IMR-90 (cell line): ENCODE measurements at places on chromosomes 12 and 14.

GRCh38 chr12:94623161-94623920, 27.0 kb downstream of the TMCC3 start:
- no peak for DNase-seq

- peak; percentile 28 for DNase-seq
Observed at GRCh38 chr12:13033476-13033875, 10.7 kb upstream of the FAM234B start.

DNA sequence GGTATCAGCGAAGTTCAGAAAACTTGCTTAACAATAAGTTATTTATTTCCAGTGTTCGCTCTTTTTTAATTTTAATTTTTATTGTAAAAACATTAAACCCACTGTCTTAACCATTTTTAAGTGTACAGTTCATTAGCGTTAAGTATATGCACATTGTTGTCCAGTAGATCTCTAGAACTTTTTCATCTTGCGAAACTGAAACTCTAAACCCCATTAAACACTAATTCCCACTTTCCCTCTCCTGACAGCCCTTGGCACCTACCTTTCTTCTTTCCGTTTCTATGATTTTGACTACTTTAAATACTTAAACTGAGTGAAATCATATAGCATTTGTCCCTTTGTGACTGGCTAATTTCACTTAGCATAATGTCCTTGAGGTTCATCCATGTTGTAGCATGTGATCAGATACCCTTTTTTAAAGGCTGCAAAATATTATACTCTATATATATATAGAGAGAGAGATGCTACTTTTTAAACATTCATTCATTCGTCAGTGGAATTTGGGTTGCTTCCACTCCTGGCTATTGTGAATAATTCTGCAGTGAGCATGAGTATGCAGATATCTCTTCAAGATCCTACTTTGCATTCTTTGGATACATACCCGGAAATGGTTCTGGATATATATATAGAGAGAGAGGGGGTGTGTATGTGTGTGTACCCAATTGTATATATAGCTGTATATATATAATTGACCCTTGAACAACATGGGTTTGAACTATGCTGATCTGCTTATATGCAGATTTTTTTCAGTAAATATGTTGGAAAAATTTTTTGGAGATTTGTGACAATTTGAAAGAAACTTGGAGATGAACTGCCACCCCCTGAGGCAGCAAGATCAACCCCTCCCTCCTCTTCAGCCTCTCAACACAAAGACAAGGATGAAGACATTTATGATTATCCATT, 74.7 kb upstream of the EVL start:
- peak; percentile 24 for DNase-seq

GRCh38 chr14:89792489-89793366, 161.8 kb downstream of the EFCAB11 start:
- peak; percentile 81 for DNase-seq

GRCh38 chr12:132402831-132403416, 73.5 kb upstream of the GALNT9 start:
- DNase-seq, result no peak

DNA sequence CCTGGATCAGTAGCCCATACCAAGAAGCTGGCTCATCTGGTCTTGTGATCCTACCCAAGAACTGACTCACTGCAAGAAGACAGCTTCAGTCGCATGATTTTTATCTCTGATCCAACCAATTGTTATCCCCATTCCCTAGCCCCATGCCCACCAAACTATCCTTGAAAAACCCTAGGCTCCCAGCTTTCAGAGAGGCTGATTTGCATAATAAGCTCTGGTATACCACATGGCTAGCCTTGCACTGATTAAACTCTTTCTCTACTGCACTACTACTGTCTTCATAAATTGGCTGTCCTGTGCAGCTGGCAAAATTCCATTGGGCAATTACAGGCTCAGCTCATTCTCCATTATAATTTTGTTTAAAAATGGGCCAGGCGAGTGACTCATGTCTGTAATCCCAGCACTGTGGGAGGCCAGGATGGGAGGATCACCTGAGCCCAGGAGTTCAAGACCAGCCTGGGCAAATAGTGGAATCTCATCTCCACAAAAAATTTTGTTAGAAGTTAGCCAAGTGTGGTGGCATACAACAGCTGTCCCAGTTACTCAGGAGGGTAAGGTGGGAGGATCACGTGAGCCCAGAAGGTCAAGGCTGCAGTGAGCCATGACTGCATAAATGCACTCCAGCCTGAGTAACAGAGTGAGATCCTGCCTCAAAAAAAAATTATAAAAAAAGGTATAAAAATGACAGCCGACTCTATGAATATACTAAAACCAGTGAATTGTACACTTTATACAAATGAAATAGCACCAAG, 76.7 kb upstream of the EIF5 start:
- DNase-seq, result peak; percentile 29

GRCh38 chr14:22664261-22664660, 20.1 kb upstream of the OR6J1 start:
- DNase-seq, result no peak

DNA sequence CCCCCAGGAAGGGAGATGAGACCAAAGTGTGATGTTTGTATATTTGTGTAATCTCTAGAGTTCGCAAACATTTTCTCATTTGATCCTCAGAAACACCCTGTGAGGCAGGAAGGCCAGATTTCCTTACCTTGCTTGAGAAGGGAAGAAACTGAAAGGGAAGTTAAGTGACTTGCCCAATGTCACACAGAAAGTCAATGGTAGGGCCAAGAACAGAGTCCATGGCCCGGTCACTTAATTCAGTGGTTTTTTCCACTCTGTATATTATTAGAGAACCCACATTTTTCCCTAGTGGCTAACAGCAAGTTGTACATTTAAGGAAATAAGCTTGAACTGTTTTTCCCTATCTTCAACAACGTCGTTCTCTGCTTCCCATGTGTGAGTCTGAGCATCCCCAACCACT, 25.6 kb upstream of the CHPT1 start:
- no peak for DNase-seq

GRCh38 chr12:98799822-98800221, 154.7 kb downstream of the APAF1 start:
- DNase-seq, result no peak

DNA sequence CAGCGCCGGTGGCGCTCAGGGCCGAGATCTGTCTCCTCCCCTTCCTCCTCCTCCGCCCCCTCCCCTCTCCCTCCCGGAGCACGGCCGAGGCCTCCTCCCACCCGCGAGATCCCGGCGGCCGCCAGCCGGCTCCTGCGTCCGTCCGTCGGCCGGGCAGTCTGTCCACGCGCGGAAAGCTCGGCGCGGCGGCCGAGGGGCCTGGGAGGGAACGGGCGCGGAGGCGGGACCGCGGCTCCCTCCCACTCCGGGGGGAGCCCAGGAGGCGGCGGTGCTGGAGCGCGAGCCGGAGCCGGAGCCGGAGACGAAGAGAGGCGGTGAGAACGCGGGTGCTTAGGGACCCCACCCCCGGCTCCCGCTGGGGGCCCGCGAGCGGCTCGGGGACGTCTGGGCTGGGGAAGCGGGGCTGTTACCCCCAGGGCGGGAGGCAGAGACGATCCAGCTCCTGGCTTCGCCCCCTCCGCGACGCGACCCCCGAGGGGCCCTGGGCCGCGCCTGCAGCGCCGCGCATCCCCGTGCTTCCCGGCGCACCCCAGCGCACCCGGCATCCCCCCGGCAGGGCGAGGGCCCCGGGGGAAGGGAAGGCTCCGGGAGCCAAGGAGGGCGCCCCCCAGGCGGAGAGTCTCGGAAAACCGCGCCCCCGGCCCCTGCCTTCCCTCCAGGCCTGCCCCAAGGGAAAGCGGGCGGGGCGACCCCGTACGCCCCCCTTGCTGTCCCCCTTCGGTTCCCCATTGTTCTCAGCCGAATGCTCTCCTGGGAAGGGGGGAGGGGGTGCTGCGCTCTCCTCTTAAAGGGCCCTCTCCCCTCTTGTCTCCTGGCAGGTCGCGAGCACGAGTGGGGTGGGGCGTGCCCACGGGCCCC, at the start of gene DTX1:
TSS of gene DTX1 (plus strand) at position 100 of the 858 bp plus-strand sequence. CDS start 1,463 bp downstream, outside the sequence.
- no peak for DNase-seq

GRCh38 chr12:88986056-88986455, 366.2 kb downstream of the DUSP6 start:
- no peak for DNase-seq

DNA sequence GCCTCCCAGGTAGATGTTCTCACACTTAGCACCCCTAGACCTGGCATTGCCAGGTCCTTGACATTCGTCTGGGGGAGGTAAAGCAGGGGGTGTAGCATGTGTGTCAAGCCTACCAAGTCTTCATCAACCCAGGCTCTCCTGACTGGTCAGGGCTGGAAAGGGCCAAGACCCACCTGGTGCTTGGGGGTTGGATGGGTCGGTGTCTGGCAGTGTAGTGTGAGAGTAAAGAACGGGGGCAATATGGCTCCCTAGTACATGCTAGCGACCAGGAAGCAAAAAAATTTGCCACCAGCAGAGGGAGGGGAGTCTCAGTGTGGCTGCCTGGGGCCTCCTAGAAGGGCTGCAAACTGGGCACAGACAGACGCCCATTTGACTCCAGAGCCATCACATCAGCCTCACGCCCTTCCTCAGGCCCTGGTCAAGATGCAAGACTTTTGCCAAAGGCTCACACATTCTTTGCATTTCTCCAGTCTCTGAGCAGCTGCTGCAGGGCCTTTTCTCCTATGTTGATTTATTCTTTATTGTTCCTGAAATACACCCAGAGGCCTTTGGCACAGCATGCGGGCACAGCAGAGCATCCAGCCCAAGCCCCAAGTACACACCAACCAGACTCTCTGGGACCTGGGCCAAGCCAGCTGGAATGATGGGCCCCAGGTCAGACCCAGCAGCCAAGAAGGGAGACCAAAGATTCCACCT, 38.3 kb upstream of the PNMA1 start:
- DNase-seq, result peak; percentile 45

- DNase-seq, result no peak
Observed at GRCh38 chr12:14545144-14546124, 22.2 kb downstream of the PLBD1 start.

- DNase-seq, result peak; percentile 70
Observed at GRCh38 chr12:48788854-48789775, at the start of gene ADCY6. Gene ADCY6 (minus strand): TSS chr12:48789089. CDS start chr12:48783434, 5,655 bp downstream.

DNA sequence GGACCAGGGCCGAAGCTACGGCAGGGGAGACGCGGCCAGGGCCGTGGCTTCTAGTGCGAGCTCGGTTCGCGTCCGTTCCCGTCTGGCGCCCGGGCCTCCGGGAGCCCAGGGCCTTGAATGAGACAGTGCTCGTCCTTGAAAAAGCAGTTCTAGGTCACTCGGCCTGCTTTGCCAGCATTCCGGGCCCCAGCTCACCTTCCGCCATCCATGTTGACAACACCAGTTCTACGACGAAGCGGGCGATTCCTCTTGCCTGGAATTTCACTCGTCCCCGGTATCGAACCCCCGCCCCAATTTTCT, 4.5 kb downstream of the OR10AD1 start:
- no peak for DNase-seq

- no peak for DNase-seq
Observed at GRCh38 chr12:64571411-64571810, 38.9 kb upstream of the RASSF3 start.

DNA sequence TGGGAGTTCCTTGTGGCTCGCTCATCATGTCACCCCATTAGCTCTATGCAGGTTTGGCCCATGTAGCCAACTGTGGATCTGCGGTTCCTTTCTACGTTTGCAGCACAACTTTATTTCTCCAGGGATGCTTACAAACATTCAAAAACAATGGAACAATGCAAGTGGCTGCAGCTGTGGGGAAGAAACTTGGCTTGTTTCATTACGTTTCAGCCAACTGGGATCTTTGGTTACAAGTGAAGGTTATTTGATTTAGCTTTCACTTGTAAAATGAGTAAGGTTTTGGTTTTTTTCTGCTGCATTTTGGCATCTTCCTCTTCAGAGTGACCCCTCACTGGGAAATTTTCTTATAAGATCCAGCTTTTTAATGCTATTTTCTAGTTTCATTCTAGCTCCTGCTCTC, 105.9 kb downstream of the PLXNC1 start:
- no peak for DNase-seq

- no peak for DNase-seq
Observed at GRCh38 chr14:90499908-90500664, 103.3 kb downstream of the CALM1 start.

DNA sequence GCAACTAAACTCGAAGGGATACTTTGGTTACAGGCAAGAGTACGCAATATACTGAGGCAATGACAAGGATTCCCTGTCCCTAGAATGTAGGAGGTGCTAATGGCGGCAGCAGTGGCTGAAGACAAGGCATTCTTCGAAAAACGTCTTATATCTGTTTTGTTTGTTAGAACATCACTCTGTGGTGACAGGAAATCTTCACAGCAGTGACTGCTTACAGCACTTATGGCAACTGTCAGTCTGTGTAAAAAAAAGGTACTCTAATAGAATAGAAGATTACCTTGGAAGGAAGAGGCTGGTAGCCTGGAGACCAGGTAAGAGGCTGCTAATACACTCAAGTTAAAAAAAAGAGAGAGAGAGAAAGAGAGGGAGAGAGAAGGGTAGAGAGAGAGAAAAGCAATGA, 131.7 kb downstream of the ST8SIA1 start:
- DNase-seq, result no peak

DNA sequence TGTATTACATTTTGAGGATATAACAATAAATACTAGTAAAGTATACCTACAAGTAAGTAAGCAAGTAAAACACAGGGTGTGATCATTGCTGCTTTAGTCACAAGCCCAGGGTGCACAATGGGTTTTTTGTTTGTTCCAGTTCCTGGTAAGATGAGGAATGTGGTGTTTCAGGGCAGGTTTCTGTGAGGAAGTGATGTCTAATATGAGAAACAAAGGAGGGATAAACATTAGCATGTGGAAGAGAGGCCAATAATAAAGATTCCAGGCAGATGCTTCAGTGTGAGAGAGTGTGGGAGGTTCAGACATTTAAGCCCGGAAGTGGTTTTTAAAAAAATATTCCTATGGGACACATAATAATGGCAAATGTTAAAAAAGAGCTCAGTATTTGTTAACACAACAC, 808.1 kb upstream of the USP15 start:
- DNase-seq, result no peak

GRCh38 chr14:53536446-53536845, 383.3 kb upstream of the DDHD1 start:
- DNase-seq, result no peak

DNA sequence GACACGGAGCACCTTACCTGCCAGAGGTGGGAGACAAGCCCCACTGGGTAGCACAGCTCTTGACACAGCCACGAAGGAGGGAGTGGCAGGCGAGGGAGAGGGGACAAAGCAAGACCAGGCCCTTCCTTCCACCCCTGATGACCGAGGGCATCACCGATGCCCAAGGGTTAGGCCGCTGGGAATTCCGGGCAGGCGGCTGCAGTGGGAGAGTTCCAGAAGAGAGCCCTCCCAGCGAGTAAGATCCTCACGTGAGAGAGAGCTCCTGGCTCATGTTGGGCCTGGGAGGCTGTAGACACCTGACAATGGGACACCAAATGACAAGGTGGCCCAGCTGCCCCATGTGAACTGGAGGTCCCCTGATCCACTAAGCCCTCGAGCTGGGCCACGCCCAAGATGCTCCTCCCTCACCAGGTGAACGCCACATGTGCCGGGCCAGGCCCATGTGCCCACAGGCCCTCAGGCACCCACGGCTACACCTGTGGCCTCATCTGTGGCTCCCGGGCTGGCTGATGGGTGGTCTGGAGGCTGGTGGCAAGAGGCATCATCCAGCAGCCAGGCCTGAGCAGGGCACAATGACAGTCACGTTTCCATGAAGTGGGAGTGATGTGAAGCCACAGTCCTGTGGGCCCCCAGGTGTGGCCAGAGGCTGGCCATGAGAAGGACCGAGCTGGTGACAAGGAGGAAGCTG, 32.1 kb upstream of the C14orf180 start:
- no peak for DNase-seq
